Esophagus squamous epithelium (tissue), 5 donors: ENCODE measurements at places on chromosomes 7 and 10.

- DNase-seq, result no peak
Observed at GRCh38 chr10:90344226-90344625, 513.6 kb downstream of the HTR7 start.

DNA sequence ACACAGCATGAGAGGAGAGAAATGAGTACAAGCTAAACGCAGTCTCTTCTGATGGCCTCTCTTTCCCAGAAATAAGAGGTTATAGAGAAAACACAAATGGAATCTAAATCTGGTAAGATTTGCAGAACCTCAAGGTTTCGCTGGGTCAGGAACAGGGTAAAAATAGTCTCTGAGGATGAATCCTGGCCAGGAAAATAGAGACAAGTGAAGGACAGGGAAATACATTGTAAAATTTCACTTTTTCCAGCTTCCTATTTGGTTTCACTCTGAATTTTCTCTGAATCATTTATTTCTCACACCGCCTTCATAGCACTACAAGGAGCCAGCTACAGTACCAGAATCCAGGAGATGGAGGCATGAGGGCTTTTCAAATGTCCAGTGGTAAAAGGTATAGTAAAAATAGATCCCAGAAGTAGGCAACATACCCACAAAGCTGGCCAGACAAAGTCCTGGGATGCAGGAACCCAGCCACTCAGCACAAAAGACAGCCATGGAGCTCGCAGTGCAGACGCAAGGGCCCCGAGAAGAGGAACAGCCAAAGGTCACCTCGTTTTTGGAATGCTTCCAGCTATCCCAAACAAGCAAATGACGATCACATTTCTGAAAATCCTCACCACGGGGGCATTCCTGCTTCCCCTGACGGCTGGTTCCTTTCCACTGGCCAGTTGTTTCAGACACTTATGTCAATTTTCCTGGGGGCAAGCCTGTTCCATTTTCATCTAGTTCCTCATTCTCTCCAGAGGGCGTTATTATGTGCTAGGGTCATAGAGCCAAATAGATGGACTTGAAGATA is 21.5 kb upstream of the IKZF1 start:
- no peak for DNase-seq

DNA sequence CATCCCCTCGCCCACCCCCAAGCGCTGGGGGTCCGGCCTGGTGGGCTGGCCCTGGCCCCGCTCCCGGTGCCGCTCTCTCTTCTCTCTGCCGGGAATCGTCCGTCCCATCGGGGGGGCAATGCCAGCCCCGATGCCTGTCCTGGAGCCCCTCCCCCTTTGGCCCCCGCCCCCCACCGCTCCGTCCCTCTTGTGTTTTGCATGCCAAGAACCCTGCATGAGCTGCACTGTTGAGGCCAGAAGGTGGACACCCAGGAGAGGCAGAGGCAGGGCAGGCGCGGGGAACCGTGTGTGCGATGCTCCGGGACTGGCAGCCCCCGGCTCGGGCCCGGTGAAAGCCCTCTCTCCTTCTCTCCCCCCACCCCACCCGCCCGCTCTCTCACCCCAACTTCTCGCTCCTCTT is 22.1 kb upstream of the HSPB1 start:
- no peak for DNase-seq

GRCh38 chr7:119175911-119176627 is 951.6 kb downstream of the ANKRD7 start:
- no peak for DNase-seq

GRCh38 chr7:4022265-4022664 is 659.8 kb upstream of the FOXK1 start:
- no peak for DNase-seq

DNA sequence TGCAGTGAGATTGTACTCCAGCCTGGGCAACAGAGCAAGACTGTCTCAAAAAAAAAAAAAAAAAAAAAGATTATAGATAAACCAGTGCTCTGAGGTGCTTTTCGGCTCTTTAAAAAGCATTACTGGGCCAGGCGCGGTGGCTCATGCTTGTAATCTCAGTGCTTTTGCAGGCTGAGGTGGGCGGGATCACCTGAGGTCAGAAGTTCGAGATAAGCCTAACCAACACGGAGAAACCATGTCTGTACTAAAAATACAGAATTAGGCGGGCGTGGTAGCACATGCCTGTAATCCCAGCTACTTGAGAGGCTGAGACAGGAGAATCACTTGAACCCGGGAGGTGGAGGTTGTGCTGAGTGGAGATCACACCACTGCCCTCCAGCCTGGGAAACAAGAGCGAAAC is 6.6 kb upstream of the HNRNPF start:
- DNase-seq, result no peak

- DNase-seq, result no peak
Observed at GRCh38 chr7:30116771-30117170, 18.0 kb upstream of the MTURN start.

DNA sequence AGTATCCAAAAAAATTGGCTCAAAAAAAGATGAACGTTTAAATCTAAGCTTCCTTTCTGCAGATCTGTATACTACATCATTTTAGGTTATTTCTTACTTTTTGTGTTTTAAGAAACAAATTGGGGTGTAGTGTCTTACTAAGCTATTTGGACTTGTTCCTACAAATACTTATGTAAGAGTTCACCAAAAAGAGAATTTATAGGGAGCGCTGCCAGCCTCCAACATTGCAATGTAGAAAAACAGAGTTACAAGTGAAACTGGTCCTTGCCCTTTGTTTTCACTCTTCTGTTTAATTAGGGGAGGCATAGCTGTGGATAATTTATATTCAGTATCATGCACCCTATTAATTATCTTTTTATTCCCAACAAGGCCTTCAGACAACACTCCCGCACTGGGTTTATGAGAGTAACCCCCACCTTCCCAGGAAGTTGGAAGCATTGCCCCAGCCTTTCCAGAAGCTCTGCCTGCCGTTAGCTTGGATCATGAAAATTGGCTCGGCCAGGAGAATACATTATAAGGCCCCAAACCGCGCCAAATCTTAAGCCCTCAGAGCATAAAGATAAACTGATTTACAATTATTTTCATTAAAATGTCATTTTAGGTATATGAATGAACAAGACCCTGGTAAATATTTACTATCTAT is 261.8 kb upstream of the KLF6 start:
- no peak for DNase-seq

- no peak for DNase-seq
Observed at GRCh38 chr7:108014747-108015682, 12.1 kb upstream of the LAMB1 start.

DNA sequence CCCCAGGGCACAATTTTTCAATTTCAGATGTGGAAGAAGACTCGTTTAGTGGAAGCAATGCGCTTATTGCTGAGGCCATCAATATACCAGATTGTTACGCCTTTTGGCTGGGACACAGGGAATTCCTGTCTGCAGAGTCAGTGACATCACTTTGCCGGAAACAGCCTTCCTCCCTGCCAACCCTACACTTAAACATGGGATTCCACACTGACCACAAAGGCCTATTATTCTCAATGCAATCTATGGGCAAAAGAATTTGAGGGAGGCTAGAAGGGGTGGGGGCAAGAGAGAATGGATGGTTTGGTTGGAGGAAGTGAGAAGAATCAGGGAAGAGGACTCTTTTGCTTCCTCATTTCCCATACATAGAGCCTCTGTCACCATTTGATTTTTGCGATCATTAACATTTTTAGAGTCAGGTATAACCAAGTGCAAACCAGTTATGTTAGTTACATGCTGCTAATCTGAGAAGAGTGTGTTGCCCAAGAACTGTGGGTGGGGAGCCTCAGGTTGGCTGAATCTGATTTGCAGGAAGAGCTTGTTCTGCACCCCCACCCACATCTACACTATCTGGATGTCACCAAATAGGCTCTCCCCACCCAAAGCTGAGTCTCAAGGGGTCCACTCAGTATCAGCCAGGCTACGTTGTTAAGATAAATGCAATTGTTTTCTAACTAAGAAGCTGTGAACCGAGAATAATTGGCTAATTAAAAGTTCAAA is 58.2 kb downstream of the ENTPD1 start:
- no peak for DNase-seq

DNA sequence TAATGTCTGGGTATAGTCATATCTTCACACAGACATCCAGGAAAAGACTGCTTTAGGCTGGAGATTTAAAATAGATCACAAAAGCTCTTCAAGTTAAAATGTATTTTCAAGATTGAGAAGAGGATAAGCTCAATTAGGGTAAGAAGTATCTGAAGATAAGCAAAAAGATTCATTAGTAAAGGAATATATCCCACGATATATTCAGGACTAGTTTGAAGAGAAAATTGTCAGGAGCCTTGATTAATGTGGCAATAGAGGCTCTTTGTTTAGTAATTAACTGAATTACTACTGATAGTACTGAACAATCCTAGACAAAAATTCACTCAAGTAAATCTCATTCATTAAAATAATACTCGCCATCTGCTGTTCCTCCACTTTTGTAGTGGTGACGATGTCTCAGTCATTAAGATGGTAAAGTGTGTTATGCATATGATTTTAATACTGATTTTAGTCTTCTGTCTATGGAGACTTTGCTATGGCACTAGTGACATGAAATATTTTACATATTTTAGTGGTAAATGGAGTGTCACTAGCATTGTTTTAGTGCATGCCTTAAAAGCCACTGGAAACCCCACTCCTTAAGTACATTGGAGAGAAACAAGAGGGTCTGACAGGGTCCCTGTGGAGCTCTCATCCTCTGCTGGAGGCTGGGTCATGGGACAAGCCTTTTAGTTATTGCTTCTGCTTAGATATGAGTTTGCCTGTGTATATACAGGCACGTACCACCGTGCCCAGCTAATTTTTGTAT is 32.8 kb downstream of the INPP5F start:
- no peak for DNase-seq

DNA sequence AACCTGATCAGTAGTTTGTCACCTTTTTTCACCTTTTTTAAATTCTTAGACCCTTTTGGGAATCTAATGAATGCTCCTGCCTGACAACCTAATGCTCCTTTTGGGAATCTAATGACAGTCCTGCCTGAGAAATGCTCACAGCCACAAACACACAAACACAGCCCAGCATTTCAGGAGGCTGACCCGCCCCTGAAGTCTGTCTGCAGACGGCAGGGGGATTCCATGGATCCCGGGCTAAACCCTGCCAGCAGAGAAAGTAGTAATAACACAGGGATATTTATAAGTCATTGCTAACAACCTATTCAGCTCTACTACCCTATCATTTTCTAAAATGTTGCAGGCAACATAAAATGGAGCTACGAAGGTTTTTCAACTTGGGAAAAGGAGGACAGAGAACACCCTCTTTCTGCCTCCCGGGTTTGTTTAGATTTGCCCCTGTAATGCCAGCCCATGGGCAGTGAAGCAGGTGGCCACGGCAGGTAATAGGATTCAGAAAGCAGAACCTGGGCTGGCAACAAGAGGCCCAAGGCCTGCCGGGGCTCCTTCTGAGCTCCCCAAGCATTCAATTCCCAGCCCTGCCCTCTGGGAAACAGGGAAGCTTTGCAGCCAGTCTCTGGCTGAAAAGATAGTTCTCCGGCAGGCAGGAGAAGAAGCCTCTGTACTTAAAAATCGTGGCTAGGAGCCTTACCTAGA is 65.2 kb downstream of the CREB3L2 start:
- DNase-seq, result no peak

- peak; percentile 2 for DNase-seq
Observed at GRCh38 chr7:28808796-28809533, 149.2 kb downstream of the TRIL start.

GRCh38 chr7:114916261-114916892 is 5.5 kb upstream of the MDFIC start:
- DNase-seq, result no peak

GRCh38 chr7:123601530-123601929 is at the start of gene ASB15:
Gene ASB15 (plus strand): TSS chr7:123601821. CDS start chr7:123614503, 12,682 bp downstream.
- DNase-seq, result no peak

GRCh38 chr10:37671802-37672201 is 185.6 kb downstream of the ZNF248 start:
- DNase-seq, result no peak
